IMR-90 (cell line): ENCODE measurements at places on chromosomes 5 and 9.

DNA sequence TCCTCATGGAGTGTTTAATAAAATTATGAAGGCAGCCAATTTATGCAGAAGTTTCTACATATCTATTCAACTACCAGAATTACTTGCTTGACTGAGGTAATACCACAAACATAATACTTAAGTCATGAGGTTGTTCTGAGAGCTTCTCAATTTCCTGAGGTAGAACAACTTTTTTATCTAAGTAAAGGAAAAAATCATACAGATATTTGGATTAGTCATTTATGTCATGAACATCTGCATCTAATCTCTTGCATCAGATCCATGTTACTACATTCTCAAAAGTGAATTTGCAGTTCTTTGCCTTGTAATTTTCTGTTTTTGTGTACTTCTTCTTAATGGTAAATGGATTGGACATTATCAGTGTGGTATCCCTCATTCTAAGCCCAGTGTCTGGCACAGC is 60.4 kb upstream of the RGMB start:
- DNase-seq, result peak; percentile 77

- peak; percentile 66 for DNase-seq
These were observed 73.5 kb downstream of the SLF1 start for GRCh38 chr5:94691949-94692348.

- no peak for DNase-seq
These were observed 107.7 kb downstream of the TENT4A start for GRCh38 chr5:6820851-6821479.

- DNase-seq, result no peak
These were observed 362.6 kb downstream of the PTPRD start for GRCh38 chr9:10250219-10250618.

DNA sequence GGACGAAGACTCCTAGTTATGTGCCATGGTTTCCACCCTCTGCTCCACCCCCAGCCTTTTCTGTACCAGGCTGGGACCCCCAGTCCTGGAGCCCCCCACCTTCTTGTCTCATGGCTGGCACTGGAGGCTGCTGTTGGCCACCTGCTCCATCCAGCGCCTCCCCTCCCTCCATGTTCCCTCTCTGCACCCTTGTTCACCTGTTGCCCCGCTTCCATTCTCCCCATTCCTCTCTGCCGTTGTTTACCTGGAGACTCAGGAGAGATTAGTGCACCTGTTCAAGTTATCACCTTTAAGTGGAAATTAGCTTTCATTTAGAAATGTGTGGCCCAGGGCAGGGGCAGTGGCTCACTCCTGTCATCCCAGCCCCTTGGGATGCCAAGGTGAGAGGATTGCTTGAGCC is 7.2 kb downstream of the NTMT1 start:
- no peak for DNase-seq
